ENCODE measurements at places on chromosomes 11 and 22.

DNA sequence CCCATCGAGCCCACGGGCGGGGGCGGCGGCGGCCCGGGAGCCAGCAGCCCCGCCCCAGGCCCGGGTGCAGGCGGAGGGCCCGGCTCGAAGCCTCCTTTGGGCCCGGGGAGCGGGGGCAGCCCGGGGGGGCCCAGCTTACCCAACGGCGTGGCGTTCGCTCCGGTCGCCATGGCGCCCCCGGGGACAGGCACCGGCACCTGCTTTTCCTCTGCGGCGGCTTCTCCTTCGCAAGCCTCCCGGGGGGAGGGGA lies 194 bp downstream of the SF1 start:
- no peak for DNase-seq

GRCh38 chr11:74822170-74822569 lies 73.5 kb downstream of the RNF169 start:
- DNase-seq: no peak

DNA sequence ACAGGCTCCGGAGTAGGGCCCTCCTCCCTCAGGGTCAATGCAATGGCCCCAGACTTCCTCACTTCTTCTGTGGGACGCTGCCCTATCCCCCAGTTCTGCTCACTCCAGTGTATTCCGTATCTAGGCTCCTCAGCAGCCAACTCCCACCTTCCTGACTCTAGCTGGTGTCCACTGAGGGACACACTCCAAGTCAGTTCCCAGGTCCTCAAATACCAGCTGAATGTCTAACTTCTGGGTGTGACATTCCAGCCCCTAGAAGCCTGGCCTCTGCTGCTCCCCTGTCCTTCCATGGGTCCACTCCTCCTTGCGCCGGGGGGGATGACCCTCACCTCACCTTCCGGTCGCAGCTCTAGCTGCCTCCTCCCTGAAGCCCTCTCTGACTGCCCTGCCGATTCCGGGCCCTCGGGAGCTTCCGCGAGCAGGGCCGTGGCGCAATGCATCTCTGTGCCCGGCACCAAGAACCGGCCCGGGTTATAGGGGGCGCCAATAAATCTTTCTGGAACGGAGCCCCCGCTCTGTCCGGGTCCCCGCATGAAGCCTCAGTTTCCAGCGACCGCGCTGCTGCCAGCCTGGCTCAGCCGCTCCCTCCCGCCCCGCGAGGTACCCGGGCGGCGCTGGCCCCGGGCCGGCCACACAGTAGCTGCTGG lies 15.4 kb downstream of the BAD start:
- no peak for DNase-seq

- DNase-seq: no peak
Observed at GRCh38 chr11:73034777-73035176, 107.3 kb downstream of the FCHSD2 start.

DNA sequence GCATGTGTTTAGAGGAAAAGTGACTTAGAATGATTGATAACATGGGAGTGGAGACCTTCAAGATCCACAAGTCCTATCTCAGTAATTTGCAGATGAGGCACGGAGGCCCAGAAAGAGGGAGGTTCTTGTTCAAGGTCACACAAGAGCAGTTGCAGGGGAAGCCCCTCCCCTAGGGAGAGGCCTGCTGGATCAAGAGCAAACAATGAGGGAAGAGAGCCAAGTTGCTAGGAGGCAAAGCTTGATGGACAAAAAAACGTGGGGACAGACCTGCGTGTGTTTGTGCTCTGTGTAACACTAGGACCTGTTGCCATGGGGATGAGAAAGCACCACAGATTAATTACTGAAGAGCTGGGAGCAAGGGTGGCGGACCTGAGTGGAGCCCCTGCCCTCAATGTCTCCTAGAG lies 6.4 kb upstream of the MFRP start:
- DNase-seq: no peak

GRCh38 chr11:46414466-46414796 lies 22.9 kb upstream of the CHRM4 start:
- no peak for DNase-seq

DNA sequence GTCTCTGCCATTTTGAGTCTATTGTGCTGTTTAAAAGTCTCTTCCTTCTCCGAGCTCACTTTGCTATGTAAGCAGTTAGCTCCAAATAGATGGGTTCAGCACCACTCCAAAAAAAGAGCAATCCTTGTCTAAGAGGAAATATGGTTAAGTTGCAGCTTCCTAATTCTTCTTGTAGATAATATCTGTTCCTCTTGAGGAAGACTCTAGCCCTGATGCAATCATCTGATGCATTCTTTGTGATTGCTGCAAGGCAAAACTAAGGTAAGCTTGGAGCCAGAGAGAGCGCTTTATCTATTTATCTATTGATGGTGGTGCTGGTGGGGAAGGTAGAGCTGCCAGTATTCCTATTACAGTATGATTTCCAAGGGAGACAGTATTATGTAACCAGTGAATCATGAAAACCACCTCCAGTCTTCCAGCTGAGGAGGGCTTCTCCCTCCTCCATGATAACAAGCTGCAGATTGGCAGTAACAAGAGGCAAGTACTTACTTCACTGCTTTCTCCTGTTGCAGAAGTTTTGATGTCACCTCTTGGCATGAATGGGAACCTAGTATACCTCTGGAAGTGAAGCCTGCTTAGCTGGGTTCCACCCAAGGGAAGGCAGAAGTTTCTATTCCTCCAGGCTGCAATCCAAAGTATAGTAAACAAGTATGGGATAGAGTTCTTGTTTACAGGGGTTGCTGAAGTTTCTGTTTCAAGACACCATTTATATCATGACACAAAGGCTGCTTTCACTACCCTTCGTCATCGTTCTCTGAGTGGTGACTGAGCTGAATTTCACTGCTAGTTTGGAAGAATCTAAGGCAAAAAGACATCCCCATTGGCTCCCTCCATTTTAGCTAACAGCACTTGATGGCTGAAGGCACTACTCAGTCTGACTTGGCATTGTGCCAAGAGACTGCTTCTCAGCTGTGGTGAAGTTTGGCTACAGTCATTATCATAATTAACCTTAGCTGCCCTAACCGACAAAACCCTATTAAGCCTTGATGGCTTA lies 49.7 kb downstream of the FDX1 start:
- DNase-seq: no peak

DNA sequence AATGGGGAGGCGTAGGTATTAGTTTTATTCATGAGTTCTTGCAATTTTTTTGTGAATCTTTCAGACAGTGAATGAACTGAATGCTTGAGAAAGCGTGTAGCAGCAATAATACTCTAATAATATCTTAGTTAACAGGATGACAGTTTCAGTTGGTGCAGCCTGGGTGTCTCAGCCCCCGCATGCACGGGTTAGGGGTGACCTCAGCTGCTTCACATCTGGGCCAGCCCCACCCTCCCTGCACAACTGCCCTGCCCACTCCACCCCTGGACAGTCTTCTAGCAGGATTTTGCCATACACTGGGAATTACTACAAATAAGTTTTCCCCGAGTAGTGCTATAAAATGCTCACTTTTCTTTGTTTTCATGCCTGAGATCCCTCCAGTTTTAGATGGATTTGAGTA lies 83.2 kb downstream of the ST3GAL4 start:
- DNase-seq: no peak

- DNase-seq: no peak
Observed at GRCh38 chr11:72635309-72635915, 38.8 kb downstream of the PDE2A start.

GRCh38 chr11:22539821-22540256 lies 85.8 kb downstream of the FANCF start:
- DNase-seq: no peak

- no peak for DNase-seq
Observed at GRCh38 chr11:45756384-45757010, 48.5 kb upstream of the SLC35C1 start.

- DNase-seq: no peak
Observed at GRCh38 chr11:9703280-9703679, 39.4 kb downstream of the SWAP70 start.

GRCh38 chr11:42412590-42412989 lies 899.2 kb upstream of the API5 start:
- no peak for DNase-seq

DNA sequence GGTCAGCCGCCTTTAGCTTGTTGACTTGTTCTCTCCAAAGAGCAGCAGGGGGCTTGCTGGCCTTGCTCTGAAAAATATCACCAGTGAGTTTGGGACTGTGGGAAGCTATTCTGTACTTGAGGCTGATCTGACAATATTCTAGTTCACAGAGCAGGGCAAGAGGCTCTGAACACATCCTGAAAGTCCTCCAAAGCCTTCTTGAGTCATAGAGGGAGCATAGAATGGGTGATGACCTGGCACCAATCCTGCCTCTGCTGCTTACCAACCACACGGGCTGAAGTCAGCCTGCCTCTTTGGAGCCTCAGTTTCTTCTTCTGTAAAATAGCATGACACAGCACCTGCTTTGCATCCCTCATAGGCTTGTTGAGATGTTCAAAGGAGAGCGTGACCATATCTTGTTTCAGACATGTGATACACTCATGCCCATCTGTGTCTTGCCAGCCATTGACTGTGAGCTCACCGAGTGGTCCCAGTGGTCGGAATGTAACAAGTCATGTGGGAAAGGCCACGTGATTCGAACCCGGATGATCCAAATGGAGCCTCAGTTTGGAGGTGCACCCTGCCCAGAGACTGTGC lies 96.6 kb downstream of the RRAS2 start:
- no peak for DNase-seq

- no peak for DNase-seq
Observed at GRCh38 chr11:20874358-20874757, 205.0 kb downstream of the NELL1 start.

GRCh38 chr11:117180661-117181585 lies 2.4 kb downstream of the SIDT2 start:
- DNase-seq: peak; percentile 37

DNA sequence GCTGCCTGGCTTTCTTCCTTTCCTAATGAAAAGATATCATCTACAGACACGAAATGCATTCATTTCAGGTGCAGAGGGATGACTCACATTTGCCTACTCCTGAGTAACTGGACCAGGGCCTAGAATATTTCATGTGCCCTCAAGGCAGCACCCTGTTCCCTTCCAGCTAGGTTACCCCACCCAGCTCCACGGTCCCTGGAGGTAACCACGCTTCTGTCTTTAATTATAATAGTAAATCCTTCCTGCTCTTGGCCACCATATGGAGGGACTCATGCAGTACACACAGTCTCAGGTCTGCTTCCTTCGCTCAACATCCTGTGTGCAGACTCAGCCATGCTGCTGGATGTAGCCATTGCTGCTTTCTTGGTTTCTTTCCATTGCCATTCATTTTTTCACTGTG lies 22.3 kb downstream of the DHCR7 start:
- no peak for DNase-seq

DNA sequence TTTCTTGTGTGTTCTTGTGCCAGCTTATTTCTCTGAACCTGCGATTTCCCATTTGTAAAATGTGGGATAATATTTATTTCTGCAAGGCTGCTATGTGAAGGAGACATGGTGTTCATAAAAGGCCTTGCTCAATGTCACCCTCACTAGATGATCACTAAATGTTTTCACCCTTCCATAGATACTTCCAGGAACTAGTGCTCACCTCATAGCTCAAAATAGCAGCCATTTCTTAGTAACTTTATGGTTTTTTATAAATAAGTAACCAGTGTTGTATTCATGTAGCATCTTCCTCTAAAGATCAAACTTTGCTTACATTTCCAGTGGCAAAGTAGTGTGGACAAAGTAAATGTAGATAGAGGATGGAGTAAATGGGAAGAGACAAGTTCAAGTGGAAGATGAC lies 23.8 kb downstream of the SYTL2 start:
- no peak for DNase-seq

- DNase-seq: no peak
Observed at GRCh38 chr11:1992111-1992510, 5.5 kb downstream of the H19 start.

DNA sequence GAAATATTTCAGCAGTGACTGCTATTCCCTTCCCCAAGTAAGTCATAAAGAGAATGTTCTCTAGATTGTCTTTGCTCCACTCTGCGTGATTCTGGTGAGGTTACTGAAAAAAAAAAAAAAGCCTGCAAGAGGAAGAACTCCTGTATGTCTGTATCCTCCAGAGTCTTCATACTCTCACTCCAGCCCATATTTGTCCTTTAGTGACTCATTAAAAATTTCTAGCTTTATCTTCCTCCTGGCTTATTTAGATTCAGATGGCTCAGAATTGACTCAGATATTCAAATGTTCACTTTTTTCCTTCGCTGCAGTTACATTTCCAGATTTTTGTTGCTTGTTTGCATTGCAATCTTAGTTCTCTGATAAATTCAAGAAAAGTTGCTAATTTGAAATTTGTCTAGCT lies 76.3 kb upstream of the CNTN5 start:
- DNase-seq: no peak

GRCh38 chr11:61826930-61827570 lies 1.1 kb upstream of the FADS2 start:
- no peak for DNase-seq

DNA sequence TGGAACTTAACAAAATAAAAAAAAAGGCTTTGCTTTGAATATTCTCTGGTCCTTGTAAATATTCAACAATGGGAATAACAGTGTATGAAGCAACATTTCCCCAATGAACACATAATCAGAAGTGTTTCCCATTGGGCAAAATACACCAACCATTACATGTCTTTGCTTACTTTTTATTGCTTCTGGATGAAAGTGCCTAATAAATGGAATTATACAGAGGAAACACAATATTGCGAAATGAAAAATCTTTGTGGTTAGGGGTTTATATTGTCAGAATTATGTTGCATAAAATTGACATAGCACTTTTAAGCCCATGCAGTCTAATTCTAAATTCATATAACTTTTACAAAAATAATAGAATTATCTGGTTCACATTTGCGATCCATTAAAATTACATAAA lies 386.4 kb downstream of the DCDC1 start:
- DNase-seq: no peak

GRCh38 chr11:130121445-130121978 lies 38.1 kb upstream of the ST14 start:
- DNase-seq: no peak

GRCh38 chr22:23226497-23226850 lies 46.2 kb downstream of the BCR start:
- DNase-seq: no peak

DNA sequence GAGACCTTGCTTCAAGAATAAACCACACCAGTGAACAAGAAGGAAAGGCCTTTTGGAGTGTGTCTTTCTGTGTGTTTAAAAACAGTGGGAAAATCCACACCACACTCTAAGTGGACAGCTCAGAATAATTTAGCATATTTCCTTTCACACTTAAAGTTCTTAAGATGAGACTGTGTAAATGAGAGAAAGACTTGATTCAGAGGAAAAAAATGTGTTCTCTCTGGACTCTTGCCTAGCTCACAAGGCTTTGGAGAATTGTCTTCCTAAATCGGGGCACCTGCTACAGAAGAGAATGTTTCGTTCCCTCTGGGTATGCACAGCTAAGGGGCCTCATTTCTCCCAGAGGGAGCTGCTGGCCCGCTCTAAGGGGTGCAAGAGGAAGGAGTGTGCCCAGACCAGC lies 28.4 kb upstream of the CRTAM start:
- no peak for DNase-seq

DNA sequence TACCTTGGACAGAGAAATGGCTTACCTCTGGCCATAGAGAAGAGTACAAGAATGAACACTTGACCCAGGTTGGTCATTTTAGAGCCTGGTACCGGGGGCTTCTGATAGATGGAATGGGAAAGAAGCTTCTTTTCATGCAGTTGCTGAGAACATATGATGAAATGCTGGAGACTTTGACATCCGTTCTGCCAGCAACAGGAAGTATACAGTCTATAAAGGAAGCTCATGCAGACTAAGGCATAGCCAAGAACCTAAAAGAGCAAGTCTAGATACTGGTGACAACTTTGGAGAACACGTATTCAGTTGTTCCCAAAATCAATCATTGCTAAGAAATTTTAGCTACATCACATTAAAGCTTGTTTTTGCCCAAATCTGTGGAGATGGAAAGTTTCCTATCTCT lies 894.6 kb downstream of the METTL15 start:
- no peak for DNase-seq

GRCh38 chr22:49873228-49873940 lies 19.7 kb downstream of the ZBED4 start:
- DNase-seq: no peak

GRCh38 chr11:19602406-19602805 lies 110.2 kb upstream of the NAV2 start:
- no peak for DNase-seq
